ENCODE measurements at places on chromosomes 11 and 22.
A peak's percentile ranks its signal among the peaks of the same experiment; 100 is the strongest.

DNA sequence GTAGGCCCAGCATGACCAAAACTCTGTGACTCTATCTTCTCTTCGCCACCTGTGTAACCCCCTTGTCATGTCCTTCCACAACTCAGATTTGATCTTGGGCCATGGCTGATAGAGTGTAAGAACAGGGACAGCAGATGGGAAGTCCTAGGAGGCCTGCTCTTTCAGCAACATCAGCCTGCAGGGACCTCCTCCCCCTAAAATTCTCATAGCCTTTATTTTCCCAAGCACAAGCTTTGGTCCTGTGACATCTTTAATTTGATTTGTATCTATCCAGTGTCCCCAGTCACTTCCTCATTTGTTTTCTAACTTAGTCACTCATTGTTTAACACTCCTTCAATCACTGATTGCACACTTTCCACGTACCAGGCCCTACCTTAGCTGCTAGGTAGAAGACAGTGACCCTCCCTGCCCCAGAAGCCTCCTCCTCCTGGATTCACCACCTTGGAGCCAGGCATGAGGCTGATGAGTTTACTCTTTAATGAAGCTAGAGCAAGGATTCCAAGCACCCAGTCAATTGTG, 5.3 kb downstream of the UBQLN3 start:
- DNase-seq, result peak; percentile 57

DNA sequence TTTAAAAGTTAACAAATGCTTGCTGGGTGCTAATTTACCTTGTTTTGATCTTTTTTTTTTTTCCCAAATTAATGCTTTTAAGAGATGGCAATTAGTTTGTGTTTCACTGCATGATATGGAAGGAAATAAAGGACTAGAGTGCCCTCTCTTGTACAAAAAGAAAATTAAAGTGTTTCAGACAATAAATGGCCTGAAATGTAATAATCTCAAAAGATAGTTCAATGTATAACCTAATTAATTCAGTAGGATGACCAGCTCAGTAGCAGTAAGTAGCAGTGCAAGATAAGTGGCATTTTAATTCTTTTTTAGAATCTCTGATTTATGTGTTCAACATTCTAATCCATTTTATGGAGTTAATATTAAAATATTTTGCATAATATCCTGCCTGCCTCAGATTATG, 39.9 kb upstream of the MYO18B start:
- peak; percentile 14 for DNase-seq

DNA sequence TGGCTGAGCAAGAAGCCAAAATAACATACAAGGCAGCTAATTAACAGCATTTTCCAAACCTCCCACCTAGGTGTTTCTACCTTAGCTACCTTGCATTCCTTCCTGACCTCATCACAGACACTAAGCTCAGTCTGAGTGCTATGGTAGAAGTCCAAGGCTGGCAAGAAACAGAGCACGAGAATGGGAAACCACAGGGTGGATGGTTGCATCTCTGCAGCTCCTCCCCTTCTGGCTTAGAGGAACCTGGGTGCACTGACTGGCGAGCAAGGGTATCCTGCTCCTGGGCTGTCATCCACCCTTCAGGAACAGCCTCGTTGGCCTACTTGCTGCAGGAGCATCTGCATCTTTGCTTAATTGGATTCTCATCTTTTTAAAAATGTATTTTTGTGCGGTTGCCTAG, 73.1 kb upstream of the KIRREL3 start:
- DNase-seq, result peak; percentile 6

- DNase-seq, result no peak
These were observed 19.7 kb downstream of the P2RX3 start for GRCh38 chr11:57357856-57358255.

DNA sequence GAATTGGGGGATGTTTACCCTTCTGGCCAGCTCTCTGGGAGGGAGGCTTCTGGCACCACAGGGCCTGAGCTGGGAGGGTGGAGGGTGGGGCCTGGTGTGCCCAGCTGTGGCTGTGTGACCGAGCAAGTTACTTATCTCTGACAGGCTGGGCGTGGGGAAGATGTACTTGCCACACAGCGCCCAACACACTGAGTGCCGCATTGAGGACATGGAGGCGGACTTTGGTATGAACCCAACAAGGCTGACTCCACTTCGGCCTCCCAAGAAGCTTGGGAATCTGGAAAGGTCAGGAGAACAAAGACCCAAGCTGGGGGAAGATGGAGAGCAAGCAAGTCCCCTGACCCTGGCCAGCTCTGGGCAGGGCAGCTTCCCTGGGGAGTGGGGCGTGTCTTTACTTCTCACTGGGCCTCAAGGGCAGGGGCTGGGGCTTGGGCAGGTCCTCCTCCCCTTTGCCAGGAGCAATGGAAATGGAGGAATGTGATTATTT, 2.4 kb upstream of the MGAT3 start:
- DNase-seq, result no peak

DNA sequence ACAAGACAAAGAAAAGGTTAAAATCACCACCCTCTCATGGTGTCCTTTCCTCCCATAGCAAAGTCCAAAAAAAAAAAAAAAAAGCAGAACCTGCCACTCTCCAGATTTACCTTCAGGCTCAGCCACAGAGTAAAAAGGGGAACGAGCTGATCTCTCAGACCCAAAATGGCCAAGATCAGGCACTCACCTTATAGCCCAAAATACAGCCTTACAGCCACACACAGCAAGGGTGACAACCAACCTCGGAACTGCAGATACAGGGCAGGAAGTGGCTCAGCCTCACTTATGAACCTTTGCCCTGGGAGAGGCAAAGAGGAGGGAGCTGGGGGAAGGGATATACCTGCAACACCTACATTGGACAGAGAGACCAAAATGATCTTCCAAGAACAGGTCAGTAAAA, 4.5 kb downstream of the FHIP1B start:
- DNase-seq, result peak; percentile 19

GRCh38 chr11:11170352-11171084, 182.5 kb downstream of the CSNK2A3 start:
- DNase-seq, result no peak

DNA sequence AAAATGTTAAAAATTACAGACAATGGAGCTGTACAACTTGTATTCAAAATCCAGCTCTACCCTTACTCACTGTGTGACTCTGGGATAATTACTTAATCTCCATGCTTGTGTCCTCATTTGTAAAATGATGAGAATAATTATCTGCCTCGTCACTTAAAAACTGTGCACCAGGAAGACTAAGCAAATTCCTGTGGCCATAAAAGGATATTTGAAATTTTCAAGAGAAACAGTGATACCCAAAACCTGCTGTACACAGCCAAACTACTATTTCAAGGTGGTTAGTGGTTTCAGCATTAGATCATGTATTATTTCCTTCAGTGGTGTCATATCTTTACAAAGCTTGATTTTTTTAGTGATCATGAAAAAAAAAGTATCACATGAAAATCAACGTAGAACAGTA, 136.9 kb downstream of the METTL15 start:
- DNase-seq, result no peak

DNA sequence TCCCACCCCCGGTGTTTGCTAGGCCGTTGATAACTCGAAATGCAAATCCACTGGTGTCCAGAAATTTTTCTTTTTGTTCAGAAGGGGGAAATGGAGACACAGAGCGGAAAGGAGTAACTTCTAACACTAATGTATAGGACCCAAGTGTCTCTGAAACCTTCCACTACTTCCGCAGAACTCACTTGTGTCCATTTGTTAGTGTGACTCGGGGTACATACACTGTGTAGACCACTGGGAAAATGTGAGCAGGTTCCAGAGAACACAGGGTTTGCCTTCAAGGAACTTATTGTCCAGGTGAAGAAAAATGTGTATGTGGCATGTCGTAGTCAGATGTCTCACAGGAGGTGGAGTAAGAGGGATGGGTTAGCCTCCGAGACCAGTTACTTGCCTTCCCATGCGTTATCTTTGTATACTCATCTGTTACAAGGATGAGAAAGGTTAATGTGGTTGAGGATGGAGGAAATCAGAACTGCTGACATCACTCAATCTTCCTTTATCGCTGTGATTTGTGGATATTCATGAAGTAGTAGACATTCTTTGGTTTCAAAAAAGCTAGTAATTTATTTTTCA, 857 bp downstream of the ARCN1 start:
- DNase-seq, result peak; percentile 68

GRCh38 chr11:47136921-47137320, 39.8 kb downstream of the ARFGAP2 start:
- no peak for DNase-seq
